ENCODE measurements at places on chromosomes 1 and 21.
A peak's percentile ranks its signal among the peaks of the same experiment; 100 is the strongest.

DNA sequence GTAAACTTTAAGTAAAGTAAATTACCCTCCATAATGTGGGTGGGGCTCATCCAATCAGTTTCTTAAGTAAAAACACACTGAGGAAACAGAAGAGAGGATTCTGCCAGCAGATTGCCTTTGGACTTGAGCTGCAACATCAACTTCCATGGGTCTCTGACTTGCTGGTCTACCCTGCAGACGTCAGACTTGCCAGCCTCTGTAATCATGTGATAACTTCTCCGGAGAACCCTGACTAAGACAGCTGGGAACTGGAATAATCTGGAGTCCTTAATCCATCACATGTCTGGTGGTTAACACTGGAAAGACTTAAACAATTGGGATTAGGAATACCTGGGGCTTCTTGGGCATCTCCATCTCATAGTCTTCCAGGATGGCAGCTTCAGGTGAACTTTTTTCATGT lies 13.2 kb upstream of the CEP350 start:
- DNase-seq = no peak

DNA sequence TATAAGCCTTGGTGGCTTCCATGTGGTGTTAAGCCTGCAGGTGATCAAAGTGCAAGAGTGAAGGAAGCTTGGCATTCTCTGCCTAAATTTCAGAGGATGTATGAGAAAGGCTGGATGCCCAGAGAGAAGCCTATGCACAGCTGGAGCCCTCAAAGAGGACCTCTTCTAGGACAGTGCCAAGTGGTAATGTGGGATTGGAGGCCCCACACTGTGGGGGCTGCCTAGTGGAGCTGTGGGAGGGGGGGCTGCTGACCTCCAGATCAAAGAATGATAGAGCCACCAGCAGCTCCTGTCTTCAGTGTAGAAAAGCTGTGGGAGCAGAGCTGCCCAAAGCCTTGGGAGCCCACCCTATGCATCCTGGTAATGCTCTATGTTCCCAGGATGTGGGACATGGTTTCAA lies 1512.7 kb upstream of the TPTE start:
- DNase-seq = no peak

DNA sequence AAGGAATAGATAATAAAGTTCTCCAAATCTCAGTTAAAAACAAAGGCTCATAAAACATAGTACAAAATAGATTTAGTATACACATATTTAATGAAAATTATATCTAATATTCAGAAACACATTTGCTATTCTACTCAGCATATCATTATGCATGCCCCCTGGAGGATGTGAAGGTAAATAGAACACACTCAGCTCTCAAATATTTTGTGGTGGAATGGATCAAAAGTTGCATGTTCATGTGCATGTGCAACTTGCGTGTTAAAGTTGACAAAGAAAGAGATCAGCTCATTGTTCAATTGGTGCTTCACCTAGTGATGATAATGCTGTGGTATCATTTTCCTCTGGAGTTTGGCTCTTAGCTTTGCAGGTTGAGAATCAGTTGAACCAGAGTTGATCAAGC lies 4.9 kb upstream of the ZNF644 start:
- no peak for DNase-seq

DNA sequence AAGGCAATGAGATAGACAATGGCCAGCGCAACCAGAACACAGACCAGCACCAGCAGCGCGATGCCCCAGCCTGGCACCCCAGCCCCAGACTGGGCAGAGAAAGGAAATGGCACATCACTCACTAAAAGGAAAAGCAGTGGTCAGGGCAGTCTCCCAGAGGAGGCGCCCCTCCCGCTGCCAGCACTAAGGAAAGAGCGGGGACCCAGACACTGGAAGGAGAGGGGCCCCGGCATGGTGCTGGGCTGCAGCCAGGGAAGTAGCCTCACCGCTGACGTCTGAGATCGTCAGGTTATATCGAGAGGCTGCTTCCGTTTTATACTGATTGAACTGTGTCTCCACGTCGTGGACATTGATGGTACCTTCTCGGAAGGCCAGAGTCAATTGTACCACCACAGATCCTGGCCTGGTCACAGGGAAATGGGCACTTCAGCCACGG lies 13.8 kb downstream of the TRIM46 start:
- DNase-seq = no peak

DNA sequence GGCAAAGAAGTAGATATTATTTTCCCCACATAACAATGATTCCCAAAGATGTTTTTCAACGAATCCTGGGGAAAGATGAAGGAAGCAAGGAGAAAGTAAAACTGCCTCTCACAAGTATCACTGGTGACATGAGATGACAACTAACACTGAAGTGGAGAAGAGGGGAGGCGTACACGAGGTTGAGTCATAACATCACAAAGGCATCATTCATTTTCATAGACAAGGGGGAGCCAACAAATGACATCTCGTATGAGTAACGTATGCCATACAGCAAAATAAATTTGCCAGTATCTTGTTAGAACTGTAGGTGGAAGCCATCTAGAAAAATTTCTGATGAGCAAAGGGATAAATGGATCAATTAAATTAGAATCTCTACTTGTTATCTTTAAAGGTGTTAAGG lies 56.6 kb downstream of the ATP1B1 start:
- peak; percentile 21 for DNase-seq

GRCh38 chr21:34336756-34337391 lies 26.9 kb upstream of the KCNE2 start:
- no peak for DNase-seq

DNA sequence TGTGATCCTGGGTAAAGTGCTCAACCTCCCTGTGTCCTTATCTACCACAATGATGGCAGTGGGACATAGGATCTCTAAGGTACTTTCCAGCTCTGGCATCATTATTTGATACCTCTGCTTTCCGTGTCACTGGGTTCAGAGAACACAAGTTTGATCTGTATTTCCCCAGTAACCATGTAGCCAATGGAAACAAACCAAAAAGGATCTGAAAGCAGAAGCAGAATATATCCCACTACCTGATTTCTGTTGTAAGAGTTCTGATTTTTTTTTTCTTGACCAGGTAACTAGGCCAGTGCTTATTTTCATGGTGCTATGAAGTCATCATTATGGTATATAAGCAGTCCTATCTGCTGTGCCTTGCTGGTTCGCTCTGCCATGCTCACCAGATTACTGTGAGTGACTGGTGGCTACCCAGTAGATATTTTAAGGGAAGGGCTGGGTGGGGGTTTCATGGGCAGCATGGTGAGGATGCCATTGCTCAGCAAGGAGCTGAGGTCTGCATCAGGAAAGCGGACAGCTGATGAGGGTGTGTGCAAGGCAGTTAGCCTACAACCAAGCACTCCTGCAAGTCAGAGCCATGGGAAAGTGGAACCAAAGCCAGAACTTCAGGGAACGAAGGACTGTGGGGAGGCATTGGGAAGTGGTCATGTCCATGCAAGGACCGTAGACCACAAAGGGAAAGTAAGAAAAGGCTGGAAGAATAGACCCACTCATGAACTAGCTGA lies 104.9 kb upstream of the EDEM3 start:
- DNase-seq = peak; percentile 37

DNA sequence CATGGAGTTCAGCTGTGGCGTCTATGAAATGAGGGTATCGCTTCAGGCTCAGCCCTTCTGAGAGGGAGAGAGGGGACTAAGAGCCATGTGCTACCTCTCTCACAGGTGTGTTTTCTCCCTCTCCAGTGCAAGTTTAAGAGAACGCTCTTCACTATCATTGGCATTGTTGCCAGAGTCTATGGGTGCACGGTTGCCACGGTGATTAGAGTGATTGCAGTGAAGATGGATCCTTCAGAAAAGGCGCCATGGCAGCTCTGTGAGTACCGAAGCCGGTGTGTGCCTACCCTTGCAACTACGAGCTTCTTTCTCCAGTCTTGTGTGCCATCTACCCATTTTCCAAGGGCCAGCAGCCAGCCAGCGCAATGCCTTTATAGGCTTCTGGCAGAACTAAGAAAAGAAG lies 290.5 kb downstream of the OMA1 start:
- DNase-seq = no peak

DNA sequence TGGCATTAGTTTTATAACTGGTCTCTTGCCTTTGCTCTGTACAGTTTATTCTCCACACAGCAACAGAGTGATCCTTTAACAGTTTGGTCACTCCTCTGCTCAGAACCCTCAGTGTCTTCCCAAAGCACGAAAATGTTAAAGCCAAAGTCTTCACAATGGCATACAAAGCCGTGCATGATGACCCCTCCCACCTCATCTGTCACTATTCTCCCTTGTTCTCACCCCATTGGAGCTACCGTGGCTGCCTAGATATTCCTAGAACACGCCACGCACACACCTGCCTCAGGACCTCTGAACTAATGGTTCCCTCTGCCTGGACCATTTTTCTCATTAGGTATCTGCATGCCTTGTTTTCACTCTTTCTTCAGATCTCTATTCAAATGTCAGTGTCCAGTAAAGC lies 8.6 kb upstream of the SEMA4A start:
- no peak for DNase-seq

DNA sequence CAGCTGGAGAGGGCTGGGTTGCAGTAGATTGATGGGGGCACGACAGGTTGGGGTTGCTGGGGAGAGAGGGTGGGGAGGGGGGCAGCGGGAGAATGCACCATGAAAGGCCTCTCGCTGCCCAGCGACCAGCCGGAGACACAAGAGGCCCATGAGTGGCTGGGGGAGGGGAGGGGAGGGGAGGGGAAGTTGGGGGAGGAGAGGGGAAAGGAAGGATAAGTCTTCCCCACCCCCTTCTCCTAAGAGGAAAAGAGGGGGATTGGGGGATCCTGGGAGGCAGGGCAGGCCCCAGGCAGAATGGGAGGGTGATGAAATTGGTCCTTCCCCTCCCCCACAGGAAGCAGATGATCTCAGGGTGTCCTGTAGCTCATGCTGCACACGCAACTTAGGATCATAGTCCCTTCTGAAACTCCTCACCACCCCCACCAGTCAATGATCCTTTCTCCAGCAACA lies 45.7 kb downstream of the PAX7 start:
- DNase-seq = no peak

DNA sequence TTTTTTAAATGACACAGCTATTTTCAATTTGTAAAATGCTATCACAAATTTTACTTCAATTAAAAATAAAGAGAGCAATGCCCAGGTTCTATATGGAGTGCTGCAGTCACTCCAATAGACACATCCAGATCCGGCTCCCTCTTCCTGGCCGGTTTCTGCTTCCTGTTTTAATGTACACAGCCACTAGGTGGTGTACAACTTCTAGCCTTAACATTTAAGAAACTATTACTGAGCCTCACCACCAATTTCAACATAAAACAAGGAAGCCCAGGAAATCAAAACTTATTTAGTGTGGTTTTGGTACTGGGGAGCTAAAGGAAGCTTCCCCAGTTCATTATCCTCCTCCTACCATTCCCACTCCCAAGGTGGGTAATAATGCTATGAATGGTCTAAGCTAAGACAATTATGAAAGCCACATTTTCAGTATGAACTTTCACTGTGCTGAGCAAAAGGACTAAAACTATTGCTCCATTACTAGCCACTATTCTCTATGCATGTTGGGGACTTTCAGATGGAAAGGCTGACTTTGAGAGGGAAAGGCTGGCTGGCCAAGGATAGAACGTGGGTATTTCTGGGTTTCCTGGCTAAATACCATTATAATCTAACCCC lies 25.5 kb upstream of the MTMR11 start:
- no peak for DNase-seq

DNA sequence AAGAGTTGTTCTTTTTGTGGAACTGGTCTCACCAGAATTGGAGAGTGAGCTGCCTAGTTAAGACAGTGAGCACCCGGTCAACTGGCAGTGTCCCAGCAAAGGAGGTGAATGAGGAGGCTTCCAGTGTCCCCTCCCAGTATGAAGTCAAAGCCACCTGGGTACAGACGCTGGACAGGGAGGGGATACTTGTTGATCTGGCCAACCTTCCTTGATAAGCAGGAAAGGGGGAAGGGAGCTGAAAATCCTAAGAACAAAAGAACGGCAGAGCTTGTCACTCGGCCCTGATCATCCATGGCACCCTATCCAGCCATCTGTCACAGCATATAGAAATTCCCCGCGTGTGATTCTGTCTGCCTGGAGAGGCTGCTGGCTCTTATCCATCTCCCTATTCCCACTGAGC lies 91.5 kb downstream of the SSBP3 start:
- no peak for DNase-seq

GRCh38 chr1:101039245-101039644 lies 13.7 kb upstream of the DPH5 start:
- DNase-seq = no peak

- DNase-seq = no peak
Observed at GRCh38 chr1:162371611-162372010, 5.0 kb downstream of the SPATA46 start.

GRCh38 chr1:9018333-9018732 lies 7.9 kb downstream of the SLC2A7 start:
- no peak for DNase-seq

DNA sequence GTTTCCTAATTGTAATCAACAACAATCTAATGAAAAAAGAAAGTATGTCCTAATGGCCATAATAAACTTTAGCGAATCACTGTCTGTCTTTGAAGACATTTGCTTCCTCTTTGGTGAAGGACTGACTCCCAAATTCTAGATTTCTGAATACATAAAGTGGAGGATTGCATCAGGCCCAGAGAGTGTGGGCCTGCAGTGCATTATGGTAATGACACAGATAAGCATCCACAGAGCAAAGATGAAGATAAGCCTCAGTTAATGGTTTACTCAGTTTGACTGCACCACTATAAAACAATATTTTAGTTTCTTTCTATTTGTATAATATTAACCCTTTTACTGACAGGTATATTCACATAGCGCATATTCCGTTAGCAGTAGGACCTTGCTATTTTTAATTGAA lies 365.5 kb downstream of the KCTD3 start:
- no peak for DNase-seq

GRCh38 chr1:33004613-33005012 lies 32.1 kb downstream of the AK2 start:
- no peak for DNase-seq

GRCh38 chr1:116824631-116825206 lies 70.5 kb downstream of the CD2 start:
- DNase-seq = no peak

DNA sequence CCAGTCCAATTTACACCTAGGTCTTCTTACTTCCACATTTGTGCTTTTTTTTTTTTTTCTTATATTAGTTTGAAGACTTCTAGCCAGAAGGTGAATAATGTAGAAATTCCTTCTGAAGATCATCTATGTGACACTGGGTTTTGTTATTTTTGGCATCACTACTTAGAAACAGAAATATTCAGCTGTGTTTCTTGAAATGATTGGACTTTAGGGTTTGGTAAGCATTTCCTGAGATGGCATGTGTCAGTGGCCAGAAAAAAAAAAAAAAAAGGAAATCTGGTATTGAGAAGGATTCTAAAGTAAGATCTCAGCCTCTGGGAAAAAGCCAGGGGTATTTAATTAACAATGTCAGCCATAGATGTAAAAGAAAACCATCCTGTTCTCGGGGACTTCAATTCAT lies 43.4 kb upstream of the LRRC8C start:
- no peak for DNase-seq

- DNase-seq = no peak
Observed at GRCh38 chr1:61539720-61540462, 185.1 kb downstream of the TM2D1 start.

- no peak for DNase-seq
Observed at GRCh38 chr1:175462301-175463017, 269.9 kb upstream of the KIAA0040 start.
